ENCODE measurements at places on chromosomes 5 and 9.

DNA sequence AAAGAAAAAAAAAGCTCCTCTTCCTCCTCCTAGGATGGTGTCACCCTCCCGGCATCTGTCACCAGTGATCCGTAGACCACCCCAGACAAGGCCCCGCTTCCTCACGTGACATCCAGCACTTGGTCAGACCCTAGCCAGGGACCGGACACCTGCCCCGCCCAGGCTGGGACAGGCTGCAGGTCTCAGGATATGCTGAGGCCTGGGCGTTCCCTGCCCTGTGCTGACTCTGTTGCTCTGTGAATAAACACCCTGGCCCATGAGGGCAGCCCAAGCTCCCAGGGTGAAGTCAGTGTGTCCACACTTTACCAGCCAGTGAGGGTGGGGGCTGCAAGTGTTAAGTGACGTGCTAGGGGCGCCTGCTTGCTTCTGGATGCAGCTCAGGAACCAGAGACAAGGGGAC lies 5.6 kb downstream of the EDF1 start:
- no peak for DNase-seq

GRCh38 chr9:128715436-128715750 lies 8.5 kb downstream of the ZDHHC12 start:
- no peak for DNase-seq

GRCh38 chr5:78221964-78222451 lies 72.5 kb downstream of the AP3B1 start:
- no peak for DNase-seq

DNA sequence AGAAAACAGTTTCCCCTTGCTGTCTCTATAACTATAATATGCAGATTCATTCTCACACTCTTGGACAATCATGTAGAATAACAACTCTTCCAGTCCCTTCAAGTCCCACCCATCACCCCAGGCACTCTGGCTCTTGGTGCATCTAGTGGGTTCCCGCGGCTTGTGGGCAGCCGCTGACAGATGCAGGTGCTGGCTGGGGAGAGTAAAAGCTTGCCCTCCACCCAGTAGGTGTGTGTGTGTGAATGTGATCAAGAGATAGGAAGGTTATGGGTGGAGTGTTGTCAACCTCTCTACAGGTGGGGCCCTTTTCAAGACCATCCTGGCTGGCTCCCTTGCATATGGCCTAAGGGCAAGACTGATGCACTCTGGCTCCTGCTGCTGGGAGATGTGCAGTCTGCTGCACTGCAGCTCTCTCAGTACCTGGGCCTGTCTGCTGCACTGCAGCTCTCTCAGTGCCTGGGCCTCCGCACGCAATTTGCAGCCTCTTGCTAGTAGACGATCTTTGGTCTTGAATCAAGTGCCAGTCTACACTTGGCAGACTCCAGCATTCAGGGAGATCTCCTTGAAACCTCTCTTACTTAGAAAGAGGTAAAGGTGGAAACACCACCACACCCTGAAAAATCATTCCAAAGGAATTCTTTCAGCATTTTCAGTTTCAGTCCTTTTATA lies 189.7 kb upstream of the GDNF start:
- DNase-seq: no peak

- DNase-seq: no peak
Measured at GRCh38 chr5:170095646-170096045, 10.1 kb upstream of the FOXI1 start.

DNA sequence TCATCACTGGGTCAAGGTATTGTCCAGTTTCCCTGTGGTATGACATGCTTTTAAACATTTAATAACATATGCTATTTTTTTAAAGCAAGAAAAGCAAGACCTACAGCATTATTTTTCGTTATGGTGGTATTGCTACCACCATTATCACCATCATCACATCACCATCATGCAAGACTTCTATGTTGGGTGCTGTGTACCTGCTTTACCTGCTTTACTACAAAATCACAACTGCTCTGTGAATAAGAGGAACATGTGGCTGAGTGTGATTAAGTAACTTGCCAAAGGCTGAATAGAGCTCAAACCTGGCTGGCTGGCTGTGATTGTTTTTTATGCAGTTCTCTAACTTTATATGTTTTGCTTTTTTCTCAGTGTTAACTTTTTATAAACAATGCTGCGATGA lies 140.8 kb upstream of the CLINT1 start:
- DNase-seq: no peak

DNA sequence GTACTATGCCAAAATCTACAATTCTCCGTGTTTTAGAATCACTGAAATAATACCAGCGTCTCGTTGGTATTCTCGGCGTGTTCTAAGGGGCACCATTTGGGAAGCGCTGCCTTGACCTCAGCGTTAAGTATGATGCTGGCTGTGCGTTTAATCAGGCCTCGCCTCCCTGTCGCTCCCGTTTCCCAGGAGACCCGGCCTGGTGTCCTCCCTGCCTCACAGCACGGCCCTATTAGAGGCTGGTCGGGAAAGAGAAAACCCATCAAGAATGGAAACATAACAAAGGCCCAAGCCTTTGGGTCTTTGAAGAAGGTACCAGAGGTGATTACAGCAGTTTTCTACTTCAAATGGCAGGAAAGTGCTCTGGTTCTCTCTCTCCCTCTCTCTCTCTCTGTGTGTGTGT lies 30.0 kb downstream of the GFPT2 start:
- DNase-seq: no peak

GRCh38 chr9:7147121-7148090 lies 389.6 kb downstream of the KDM4C start:
- DNase-seq: no peak

- DNase-seq: no peak
Measured at GRCh38 chr9:86356871-86357866, 3.0 kb upstream of the TUT7 start.

- DNase-seq: no peak
Measured at GRCh38 chr9:68872026-68872501, 141.8 kb downstream of the PRKACG start.

DNA sequence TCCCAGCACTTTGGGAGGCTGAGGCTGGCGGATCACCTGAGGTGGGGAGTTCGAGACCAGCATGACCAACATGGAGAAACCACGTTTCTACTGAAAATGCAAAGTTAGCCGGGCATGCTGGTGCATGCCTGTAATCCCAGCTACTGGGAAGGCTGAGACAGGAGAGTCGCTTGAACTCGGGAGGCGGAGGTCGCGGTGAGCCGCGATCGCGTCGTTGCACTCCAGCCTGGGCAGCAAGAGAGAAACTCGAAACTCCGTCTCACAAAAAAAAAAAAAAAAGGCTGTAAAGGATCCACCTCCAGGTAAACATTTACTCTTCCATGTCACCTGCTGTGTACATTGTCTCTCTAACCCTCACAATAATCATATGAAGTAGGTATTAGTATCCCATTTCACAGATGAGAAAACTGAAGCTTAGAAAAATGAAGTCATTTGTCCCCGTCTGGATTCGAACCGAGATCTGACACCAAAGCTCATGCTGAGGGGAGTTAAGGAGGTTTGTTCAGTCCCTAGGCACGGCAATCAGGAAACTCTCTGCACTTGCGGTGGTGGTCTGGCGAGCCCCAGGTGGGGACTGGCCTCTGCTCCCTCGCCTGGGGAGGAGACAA lies 494 bp upstream of the DOCK2 start:
- DNase-seq: no peak

- no peak for DNase-seq
Measured at GRCh38 chr9:38388283-38389223, 3.9 kb upstream of the ALDH1B1 start.

DNA sequence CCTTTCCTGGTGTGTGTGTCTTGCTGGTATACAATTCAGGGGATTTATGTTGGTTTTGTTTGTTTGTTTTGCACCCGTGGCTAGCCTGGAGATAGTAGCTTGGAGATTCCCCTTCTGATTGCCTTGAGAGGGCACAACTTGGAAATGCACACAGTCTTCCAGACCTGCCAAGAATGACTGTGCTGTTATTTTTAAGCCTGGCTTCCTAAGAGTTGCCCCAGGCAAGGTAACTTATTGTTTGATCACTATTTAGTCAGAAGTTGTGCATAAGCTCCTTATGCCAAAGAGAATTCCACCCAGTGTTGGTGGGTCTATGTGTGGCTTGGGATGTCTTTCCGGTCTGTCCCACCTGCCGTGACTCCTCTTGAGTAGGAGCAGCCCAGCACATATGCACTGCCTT lies 421.9 kb upstream of the KCNN2 start:
- DNase-seq: no peak

GRCh38 chr9:89799221-89799620 lies 194.4 kb downstream of the GADD45G start:
- no peak for DNase-seq

DNA sequence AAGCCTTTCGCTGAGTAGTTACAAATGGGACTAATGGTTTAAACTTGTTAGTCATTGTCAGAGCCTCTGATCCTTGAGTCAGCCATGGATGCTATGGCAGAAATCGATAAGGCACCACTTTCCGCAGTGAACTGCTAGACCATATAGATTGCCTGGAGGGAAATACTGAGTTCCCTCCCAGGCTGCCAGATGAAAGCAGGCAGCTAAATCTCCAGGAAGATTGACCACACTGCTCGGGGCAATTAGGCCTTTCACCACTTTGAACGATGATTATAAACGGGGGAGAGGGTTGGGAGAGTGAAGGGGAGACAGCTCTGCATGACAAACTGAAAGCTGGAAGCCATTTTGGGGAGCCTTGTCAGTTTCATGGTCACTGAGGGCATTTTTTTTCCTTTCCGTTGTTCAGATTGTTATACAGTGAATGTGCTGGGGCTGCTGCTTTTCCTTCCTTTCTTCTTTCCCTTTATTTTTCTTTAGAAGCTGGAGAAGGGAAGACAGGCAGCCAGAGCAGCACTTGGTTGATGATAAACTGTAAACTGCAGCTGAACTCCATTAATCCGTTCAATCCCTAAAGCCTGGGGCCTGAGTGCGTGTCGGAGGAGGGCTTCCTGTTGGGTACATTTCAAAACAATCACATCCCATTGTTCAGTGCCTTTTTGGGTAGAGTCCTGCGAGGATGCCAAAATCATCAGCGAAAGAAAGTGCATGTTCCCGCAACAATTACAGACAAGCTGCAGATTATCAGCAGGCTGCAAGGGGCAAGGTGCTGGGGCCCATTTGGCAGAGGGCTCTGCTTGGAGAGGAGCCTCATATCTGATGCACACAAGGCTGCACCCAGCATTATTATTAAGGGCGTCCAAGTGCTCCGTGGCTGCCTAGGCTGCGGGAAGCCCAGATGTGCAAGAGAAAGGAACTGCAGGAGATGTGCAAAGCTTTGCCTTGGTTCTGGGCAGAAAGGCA lies 308.4 kb downstream of the PSAT1 start:
- no peak for DNase-seq

- no peak for DNase-seq
Measured at GRCh38 chr9:88051138-88051537, 76.8 kb upstream of the CDK20 start.

GRCh38 chr5:43141211-43141610 lies 20.5 kb downstream of the ZNF131 start:
- no peak for DNase-seq

GRCh38 chr9:88954066-88954465 lies 37.2 kb upstream of the S1PR3 start:
- DNase-seq: no peak

DNA sequence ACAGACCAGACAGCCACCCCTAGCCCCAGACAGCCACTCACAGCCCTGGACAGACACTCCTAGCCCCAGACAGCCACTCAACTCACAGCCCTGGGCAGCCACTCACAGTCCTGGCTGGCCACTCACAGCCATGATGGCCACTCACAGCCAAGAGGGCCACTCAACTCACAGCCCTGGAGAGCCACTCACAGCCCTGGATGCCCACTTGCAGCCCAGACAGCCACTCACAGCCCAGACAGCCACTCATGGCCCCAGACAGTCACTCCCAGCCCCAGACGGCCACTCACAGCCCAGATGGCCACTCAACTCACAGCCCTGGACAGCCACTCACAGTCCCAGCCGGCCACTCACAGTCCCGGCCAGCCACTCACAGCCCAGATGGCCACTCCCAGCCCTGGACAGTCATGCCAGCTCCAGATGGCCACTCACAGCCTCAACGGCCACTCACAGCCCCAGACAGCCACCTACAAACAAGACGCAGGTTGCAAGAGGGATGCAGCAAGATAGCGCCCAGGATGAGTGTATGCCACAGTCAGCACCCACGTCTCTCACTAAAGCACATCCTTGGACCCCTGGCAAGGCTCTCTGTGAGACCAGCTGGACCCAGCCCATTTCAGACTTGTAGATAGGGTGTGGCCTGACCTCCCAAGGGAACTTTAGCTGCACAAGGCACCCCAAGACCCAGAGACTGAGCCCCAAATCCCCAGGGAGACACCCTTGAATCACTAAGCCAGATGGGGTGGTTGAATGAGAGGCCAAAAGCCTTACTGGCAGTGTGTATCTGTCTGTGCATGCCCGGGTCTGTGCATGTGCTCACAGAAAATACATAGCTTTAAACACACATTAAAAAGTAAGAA lies 22.4 kb downstream of the ZDHHC11B start:
- DNase-seq: no peak

GRCh38 chr9:100756217-100756616 lies 178.3 kb downstream of the CAVIN4 start:
- no peak for DNase-seq

DNA sequence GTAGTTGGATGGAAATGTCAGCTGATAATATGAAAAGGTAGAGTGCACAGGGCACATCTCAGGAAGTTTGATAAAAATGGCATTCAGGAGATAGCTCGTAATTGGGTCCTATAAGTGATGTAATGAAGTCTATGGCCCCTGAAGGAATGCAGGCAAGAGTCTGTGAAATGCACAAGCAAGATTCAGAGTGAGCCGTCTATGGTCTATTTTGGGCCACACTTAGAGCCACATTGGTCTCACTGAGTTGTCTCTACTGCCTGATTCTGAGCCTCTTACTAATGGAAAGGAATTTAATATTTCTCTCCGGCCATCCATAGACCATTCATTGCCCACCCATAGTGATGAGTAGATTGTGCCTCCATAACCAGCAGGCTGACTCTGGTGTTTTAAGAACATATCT lies 111.3 kb upstream of the KCNN2 start:
- no peak for DNase-seq

DNA sequence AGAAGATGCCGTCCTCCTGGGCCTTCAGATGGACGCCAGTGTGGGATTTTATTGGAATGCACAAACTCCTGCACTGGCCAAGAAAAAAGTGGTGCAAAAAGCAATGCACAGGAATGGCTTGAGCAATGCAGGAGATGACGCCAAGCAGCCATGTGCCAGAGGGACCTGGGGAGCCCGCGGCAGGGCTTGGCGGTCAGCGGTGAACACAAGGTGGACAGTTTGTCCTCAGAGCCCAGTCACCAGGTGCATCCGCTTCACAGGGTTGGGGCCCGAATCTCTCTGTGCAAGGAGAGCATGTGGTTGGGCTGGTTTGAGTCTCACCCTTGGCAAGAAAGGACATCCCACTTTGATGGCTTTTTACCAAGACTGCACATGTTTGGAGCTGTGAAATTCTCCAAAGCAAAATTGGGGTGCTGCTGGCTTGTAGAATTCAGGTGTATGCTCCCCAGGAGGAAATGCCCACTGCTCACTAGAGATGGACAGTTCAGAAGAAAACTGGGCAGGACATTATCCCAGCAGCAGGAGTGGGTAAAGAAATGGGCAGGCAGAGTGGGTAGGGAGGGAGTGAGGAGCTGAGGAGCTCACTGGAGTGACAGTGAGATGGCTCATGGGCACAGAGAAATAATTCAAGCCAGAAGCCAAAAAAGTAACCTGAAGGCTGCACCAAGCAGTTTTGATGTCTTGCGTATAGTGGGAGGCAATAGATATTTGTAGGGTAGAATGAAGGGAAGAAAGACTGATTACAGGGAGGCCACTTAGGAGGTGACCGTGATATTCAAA lies 463.9 kb downstream of the MTRR start:
- DNase-seq: no peak

- DNase-seq: no peak
Measured at GRCh38 chr9:109238655-109239054, 71.6 kb upstream of the FRRS1L start.

- no peak for DNase-seq
Measured at GRCh38 chr5:151674626-151675610, 11.8 kb downstream of the SPARC start.
